ENCODE measurements at places on chromosomes 7 and 10.

- no peak for DNase-seq
Observed at GRCh38 chr10:130656582-130657133, 520.5 kb downstream of the GLRX3 start.

GRCh38 chr7:41135511-41135910, 567.4 kb downstream of the INHBA start:
- DNase-seq: no peak

- no peak for DNase-seq
Observed at GRCh38 chr10:49700997-49701396, 21.5 kb downstream of the C10orf53 start.

DNA sequence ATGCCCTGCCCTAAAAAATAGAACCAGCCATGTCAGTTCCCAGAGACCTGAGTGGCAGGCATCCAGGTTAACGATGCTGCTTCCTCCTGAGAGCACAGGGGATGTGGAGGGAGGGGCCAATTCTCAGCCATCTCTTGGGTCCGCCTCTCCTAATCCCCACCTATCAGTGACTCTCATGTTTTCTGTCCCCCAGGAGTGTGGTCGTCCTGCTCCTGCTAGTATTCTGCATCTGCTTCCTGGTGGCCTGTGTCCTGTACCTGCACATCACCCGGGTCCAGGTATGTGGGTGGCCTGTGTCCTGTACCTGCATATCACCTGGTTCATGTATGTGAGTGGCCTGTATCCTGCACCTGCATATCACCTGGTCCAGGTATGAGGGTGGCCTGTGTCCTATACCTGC, 105.3 kb downstream of the ADCY1 start:
- DNase-seq: no peak

GRCh38 chr7:4774658-4775249, 669 bp upstream of the AP5Z1 start:
- no peak for DNase-seq

DNA sequence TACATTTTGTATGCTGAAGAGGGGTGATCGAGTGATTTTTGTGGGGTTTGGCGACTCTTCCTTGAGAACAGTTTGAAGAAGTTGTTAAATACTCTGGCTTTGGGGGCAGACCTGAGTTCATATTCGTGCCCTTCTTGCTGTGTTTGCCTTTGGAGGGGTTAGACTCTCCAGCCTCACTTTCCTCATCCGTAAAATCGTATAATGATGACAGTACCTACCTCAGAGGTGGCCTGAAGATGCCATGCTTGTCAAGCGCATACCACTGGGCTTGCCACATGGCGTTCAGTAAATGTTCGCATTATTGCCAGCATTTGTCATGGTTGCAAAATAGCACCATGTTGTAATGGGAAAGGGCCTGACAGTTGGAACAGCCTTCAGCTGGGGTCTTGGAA, 1.3 kb downstream of the STK17A start:
- DNase-seq: no peak

DNA sequence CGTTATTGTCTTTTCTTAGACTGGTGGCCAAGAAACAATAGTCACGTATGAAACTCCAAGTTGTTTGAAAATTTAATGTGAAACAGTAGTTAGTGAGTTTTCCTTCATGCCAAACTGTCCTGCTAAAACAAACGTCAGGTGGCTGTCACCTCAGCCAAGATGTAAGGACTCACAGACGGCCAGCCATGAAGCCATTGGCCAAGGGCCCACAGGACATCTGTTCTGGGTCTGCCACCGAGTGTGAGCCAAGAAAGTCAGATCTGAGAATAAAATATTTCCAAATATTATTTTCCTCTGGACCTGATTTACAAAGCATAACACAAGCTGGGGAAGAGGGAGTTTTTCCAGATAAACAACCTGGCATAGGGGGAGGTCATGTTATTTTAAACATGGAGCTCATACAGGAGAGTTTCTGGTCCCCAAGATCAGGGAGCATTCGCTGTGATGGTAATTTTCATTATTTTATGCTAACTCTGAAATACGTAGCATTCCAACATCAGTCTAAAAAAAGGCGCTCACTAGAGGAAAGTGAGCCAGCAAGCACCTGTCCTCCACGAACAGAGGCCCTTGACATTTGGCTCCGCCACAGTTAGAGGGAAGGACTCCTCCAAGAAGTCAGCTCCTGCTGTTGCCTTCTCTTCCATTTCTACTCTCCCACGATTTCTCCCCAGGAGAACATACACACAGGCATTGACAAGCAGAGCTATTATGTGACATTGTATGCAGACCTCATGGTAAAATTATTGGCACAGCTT, 38.9 kb upstream of the LANCL2 start:
- no peak for DNase-seq
